ENCODE measurements at places on chromosomes 12 and 14. TPM values are rescaled to one million over a fixed set of nuclear protein-coding genes. Genes with fewer than 3 reads are reported as not detected.

NOS1 gene
- 0.48 TPM for total RNA-seq

POTEM gene
- not detected for total RNA-seq

DNA sequence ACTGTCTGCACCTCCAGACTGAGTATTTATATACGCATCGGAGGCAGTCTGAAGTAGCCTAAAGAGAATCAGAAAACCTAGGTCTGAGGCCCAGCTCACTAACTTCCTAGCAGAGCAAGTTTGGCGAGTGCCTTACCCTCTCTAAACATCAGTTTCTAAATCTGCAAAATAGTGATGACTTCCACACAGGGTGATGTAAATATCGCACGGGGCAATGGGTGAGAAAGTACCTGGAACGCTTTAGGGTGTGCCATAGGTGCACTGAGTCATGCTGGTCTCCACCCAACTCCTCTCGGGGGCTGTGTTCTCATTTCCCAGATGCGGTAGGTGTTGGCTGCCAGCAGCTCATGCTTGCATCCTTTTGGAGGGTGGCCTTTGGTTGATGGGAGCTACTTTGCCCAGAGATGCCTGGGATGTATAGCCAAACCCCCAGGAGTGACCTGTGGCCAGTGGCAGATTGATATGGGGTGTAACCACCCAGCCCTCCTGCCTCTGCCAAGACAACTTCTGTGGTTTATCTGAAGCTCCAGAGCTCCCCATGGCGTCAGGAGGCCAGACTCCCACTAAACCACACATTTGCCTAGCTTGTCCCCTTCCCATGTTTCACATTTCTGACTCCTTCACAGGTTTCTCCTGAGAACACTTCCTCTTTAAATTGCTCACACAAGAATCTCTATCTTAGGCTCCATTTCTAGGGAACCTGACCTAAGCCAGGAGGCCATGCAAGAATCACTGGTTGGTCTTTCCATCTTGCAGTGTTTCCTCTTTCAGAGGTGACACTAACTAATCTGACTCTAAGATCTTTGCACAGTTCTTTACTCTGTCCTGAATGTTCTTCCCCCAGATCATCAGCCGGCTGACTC, 62.0 kb upstream of the TUNAR start:
- DNase-seq, result peak; percentile 20

GRCh38 chr14:57897144-57897748, 31.4 kb upstream of the SLC35F4 start:
- DNase-seq, result no peak

DNA sequence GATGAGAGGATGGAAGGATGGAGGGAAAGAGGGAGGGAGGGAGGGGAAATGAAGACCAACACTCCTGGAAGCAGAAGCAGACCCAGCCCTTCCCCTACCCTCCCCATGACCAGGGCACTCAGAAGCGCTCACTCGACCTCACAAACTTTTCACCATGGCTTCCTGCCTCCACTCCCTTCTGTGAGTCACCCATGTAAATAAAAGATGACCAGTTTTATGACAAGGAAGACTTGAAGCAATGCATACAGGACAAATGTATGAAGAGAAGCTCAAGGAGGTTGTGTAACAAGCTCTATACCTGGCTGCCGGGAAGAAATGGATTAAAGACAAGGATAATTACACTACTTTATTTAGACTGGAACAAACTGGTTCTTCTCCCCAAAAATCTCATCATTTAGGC, 63.8 kb downstream of the CDC42BPB start:
- no peak for DNase-seq
